Right hindlimb (tissue), 1 donor: ENCODE measurements at places on chromosomes 11 and 22.

DNA sequence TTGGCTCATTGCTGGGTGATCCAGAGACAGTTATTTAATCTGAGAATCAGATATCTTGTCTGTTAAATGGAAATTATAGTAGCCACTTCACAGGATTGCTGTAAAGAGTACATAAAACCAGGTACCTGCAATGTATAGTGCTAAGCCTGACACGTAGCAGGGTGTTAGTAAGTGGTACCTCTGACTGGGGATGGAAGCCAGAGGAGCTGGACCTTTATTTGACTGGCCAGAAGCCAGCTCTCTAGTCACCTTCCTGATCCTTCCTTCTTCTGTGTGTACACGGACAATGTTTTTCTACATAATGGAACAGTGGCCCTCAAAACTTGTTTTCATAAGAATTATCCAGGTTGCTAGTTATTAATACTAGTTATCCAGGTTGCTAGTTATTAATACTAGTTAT is 25.5 kb upstream of the EHF start:
- no peak for DNase-seq

DNA sequence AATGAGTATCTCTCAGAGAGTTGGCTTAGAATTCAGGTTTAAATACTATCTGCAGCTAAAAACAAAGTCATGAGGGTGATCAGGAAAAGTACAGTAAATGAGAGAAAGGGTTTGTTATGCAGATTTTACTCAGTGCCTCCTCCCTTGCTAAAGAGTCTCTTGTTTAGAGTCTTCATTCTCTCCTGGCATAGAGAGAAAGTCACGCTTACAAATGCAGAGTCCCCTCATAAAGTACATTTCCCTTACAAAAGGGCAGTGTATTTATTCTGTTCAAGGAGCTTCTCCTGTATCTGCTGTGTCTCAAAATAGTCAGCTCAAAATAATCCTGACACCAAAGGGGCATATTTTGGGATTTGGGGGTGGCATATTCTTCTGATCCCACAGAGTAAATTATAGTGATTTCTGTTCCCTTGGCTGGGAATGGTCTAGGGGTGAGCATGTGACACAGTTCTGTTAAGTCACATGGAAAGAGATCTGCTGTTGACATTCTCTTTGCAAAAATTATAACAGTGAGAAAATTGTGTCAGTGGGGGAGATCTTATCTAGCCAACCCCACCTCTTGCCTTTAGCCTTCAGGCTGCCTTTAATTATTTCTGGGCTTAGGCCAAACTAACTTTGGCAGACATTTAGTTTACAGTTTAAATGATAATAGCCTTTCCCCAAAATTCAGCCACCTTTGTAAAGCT is 102.9 kb downstream of the MTNR1B start:
- DNase-seq: no peak

DNA sequence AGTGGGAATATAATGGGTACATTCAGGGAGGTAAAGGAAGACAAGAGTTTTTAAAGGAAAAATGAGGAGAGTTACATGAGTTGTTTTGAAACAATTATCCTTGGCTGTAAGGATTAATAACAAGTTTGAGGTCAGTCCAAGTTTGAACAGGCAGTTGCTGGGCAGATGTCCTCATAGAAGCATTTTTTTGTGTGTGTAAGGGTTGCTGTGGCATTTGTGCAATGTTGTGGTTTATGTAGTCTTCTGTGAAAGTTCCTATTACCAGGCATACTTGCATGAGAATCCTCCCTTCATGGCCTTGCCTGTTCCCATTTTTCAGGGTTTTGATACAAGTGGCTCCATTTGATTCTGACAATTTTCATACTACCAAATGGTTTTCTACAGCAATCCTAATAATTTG is 400.2 kb downstream of the KCNA4 start:
- no peak for DNase-seq

DNA sequence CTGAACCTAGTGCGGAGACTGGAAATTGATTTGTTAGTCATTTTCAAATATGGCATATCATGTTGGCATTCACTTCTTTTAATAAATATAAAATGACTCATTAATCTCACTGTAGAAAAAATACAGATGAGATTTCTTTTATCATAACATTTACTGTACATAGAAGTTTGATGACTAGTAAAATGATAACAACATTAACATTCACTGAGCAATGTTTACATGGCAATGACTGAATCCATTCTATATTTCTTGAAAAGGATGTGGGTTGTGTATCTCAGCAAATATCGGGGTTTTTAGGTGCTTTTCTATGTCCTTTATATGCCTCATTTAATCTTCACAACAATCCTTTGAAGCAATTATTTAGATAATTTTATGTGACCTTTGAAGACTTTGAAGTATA is 920.9 kb upstream of the FAT3 start:
- DNase-seq: no peak

DNA sequence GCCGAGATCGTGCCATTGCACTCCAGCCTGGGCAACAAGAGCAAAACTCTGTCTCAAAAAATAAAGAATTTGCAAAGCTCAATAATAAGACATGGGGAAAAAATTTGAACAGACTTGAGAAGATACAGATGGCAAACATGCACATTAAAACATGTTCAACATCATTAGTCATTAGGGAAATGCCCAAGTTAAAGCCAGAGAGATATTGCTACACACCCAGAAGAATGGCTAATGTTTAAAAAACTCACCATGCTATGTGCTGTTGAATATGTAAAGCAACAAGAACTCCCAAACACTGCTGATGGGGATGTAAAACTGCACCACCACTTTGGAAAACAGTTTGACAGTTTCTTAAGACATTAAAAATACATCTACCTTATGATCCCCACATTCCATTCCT is 12.6 kb downstream of the LRRC75B start:
- DNase-seq: no peak

DNA sequence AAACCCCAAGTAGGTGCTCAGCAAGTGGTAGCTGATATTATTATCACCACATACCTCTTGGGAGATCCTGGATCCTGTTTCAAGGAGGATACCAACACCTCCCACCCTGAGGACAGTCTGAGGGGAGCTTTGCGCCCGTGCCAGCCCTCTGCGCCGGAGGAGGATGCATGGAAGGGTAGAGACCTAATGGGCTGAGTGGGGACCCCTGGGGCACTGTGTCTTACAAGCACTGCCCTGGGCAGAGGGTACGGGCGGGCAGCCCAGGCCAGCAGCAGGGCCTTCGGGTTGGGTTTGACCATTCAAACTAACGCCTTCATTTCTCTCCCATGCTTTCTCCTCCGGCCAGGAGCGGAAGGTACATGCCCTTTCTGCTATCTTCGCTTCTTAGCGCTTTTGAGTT is 26.3 kb downstream of the MYBPC3 start:
- no peak for DNase-seq

DNA sequence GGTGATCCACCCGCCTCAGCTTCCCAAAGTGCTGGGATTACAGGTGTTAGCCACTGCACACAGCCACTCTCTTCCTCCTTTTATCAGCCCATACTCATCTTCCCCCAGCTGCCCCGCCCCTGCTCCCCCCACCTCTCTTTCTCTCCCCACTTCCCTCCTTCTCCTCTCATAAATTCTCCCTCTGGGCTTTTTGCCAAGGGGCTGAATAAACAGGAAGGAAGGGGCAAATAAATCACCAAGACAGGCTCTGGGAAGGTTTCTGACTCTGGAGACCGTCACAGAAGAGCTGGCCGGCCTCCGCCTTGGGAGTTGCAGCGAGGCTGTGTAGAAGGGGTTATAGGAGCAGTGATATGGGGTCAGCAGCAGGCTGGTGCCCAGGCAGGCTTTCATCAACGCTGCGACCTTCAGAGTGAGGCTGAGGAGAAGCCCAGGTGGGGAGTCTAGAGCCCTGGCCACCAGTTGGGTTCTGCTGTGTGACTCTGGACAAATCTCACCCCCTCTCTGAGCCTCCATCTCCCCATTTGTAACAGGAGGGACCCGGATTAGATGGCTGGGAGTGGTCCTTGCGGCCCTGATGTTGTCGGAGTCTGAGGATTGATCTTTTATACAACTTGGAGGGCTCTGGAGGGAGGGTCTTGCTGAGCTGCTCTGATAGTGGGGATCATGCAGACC is 62.6 kb upstream of the RASD2 start:
- DNase-seq: no peak

DNA sequence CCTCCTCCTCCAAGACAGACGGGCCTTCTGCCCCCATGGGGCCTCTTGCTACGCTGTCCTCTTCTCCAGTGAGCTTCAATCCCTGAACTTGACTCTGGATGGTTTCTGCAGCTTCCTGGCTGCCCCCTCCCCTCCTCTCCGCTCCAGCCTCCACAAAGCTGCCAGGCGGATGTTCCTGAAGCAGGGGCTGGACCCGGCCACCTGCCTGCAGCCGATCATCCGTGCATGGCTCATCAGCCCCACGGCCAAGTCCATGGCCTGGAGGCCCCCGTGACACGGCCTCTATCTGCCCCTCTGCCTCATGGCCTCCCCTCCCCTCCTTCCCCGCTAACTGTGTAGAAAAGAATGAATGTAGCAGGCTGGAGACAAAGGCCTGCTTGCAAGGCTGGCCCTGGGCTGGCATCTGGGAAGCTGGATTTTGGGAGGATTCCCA is 6.8 kb upstream of the SUN2 start:
- DNase-seq: no peak

DNA sequence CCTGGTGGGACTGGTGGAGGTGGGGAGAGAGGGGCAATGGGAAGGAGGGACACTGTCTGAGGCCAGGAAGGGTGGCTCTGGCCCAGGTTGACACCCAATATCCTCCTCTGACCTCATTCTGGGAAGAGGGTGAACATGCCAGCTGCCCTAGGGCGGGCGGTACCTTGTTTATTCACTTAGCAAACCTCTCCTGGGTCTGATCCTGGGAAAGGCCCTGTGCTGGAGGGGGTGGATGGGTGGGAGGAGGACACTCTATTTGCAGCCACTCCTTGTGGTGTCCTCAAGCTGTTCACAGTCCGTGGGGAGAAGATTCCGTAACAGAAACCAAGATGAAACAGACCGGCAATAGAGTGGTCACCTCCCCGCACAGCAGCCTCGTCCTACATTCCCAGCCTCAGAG is 49.7 kb upstream of the EIF3D start:
- no peak for DNase-seq

DNA sequence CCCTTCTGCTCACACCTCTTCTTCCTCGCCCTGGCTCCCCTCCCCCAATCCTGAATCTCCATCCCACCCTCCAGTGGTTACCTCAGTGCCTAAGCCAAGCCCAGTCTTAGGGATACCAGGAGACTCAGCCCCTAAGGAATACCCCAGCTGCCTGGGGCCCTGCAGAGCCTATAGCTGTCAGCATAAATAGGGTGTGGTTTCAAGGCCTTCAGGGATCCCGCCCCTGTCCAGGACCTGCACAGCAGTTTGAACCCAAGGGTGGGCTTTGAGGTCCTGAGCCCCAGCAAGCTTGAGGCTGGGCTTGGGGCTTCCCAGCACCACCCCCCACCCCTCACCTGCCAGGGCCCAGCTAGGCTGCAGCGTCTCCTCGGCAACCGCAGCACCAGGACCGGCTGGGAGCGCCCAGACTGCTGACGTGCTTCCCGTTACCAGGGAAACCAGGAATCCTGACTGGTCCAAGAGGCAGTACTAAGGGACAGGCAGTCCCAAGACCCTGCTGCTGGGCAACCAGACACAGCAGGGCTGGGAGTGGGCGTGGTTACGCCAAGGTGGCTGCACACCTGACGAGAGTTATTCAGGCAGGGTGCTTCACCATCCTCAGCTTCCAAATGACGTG is 13.7 kb downstream of the APBB1 start:
- DNase-seq: peak; percentile 70

- DNase-seq: no peak
Observed at GRCh38 chr11:5690216-5690615, 626 bp downstream of the TRIM22 start.
